Activated CD4-positive, alpha-beta T cell treated with anti-CD3 and anti-CD28 coated beads for 36 hours (primary cell): ENCODE measurements at places on chromosomes 4 and X.

DNA sequence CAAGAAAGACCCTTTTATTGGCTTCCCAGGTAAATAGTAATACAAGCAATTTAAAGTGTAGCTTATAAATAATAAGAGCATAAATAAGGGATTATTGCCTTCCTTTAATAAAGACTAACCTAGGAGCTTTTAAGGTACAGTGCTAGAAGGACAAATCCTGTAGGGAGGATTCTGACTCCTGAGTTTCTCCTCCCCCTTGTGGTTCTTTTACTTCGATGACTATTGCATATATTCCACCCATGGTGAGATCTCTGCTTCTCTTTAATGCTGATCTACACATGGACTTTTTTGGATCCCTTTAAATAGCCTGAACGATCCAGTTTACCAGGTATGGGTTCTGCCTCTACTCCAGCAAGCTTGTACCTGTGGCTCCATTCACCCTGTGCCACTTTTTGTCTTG lies 2.5 kb downstream of the GALNT7 start:
- H3K4me3 ChIP-seq, result peak overlapping the region; percentile 81
- no peak for DNase-seq
- H3K27me3 ChIP-seq, result no peaks in the 10 kb centered on the region
- no peak overlapping the region for H3K27ac ChIP-seq
- H3K36me3 ChIP-seq, result no peaks in the 10 kb centered on the region

GRCh38 chr4:2064276-2064991 lies 5.3 kb downstream of the NAT8L start:
- DNase-seq, result peak; percentile 3
- H3K27ac ChIP-seq, result no peak overlapping the region
- no peak overlapping the region for H3K4me3 ChIP-seq
- no peaks in the 10 kb centered on the region for H3K36me3 ChIP-seq
- peaks cover 2% of the 10 kb centered on the region for H3K27me3 ChIP-seq

- no peaks in the 10 kb centered on the region for H3K27me3 ChIP-seq
- DNase-seq, result no peak
- no peak overlapping the region for H3K4me3 ChIP-seq
Measured at GRCh38 chr4:139054791-139055505, 39.4 kb downstream of the NOCT start.

- H3K27me3 ChIP-seq, result no peaks in the 10 kb centered on the region
- DNase-seq, result no peak
- no peaks in the 10 kb centered on the region for H3K4me1 ChIP-seq
- no peak overlapping the region for H3K27ac ChIP-seq
- H3K4me3 ChIP-seq, result no peak overlapping the region
Measured at GRCh38 chr4:160276785-160277325, 1174.0 kb downstream of the RAPGEF2 start.

- H3K4me3 ChIP-seq, result no peak overlapping the region
- no peaks in the 10 kb centered on the region for H3K36me3 ChIP-seq
- H3K27ac ChIP-seq, result no peak overlapping the region
- DNase-seq, result no peak
- no peaks in the 10 kb centered on the region for H3K4me1 ChIP-seq
Measured at GRCh38 chrX:11336201-11336600, 43.0 kb downstream of the AMELX start.

GRCh38 chrX:153598541-153599191 lies at the start of gene CCNQ:
TSS of gene CCNQ (minus strand) at chrX:153599139. CDS start at chrX:153599073, 66 bp downstream.
- peak within 1 kb of the TSS; percentile 81 for H3K4me3 ChIP-seq
- no peaks in the 10 kb centered on the region for H3K27me3 ChIP-seq
- peaks cover 9% of the 10 kb centered on the region for H3K36me3 ChIP-seq
- H3K4me1 ChIP-seq, result peaks cover 35% of the 10 kb centered on the region
- H3K27ac ChIP-seq, result peak within 1 kb of the TSS; percentile 72

DNA sequence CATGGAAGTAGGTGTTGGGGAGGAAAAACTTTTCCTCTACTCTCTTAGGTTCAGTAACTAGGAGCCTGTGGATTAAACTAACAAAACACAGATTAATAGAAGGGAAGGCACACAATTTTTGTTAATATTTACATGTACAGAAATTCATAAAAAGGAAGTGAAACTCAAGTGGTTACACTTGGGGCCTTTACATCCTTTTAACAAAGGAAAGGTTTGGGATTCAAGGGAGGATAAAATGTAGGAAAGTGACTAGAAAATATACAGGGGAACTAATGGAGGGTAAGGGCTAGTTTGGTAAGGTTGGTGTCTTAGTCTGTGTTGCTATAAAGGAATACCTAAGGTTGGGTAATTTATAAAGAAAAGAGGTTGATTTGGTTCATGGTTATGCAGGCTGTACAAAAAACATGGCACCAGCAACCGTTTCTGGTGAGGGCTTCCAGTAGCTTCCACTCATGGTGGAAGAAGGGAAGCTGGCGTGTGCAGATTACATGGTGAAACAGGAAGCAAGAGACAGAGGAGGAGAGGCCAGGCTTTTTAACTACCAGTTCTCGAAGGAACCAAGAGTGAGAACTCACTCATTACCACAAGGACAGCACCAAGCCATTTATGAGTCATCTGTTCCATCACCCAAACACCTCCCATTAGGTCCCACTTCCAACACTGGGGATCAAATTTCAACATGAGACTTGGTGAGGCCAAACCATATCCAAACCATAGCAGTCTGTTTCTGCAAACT lies 124.4 kb downstream of the CHRDL1 start:
- no peaks in the 10 kb centered on the region for H3K27me3 ChIP-seq
- H3K4me3 ChIP-seq, result no peak overlapping the region
- H3K27ac ChIP-seq, result no peak overlapping the region
- no peaks in the 10 kb centered on the region for H3K36me3 ChIP-seq

DNA sequence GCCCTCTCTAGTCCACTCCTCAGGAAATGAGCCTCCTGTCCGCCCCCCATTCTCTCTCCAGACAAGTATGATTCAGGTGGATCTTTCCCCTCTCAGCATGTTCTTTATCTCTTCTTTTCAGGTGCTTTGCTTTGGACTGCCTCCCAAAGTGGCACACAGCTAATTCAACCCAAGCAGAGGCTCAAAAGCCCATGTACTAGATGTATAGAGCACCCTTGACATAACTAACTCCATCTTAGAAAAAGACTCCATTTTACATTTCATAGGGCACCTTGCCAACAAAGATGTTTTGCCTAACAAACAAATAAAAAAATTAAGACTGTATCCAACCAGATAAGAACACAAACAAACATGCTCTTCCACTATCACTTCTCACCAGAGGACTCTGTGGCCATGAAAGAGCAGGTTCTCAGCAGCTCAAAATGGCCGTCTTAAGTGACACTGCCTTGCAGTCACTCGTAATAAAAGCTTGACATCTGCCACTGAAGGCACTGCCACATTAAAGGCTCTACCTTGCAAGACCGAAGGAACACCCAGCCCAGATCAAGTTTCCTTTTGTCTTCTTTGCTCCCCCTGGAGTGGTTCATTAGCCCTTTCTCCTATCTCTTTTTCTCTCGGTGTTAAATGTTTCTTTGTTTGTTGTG lies 84.9 kb upstream of the TAB3 start:
- no peak for DNase-seq

DNA sequence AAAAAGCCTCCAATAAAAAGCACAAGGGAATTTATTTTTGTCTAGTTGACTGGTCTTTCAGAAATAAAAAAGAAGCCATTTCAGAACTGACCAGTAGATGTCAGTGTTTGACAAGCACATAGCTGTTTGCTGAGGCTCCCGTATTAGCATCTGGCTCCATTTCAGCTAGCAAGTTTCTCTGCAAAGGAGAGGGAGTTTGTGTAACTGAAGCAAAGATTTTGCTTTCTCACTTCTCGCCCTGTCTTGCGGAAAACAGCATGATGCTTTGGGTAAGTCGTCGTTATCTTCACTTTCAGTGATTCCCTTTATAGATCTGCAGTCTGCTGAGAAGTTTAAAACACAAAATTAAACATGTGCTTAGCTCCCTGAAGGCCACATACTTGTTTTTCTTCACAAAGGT lies 85.5 kb downstream of the CT47B1 start:
- H3K27ac ChIP-seq, result peak overlapping the region; percentile 95
- peak overlapping the region; percentile 50 for H3K4me3 ChIP-seq
- peak; percentile 27 for DNase-seq
- H3K36me3 ChIP-seq, result no peaks in the 10 kb centered on the region
- H3K4me1 ChIP-seq, result peaks cover 28% of the 10 kb centered on the region
- no peaks in the 10 kb centered on the region for H3K27me3 ChIP-seq

GRCh38 chrX:16278927-16279326 lies 111.6 kb downstream of the MAGEB17 start:
- no peak overlapping the region for H3K27ac ChIP-seq
- peak; percentile 21 for DNase-seq
- peaks cover 5% of the 10 kb centered on the region for H3K27me3 ChIP-seq
- no peaks in the 10 kb centered on the region for H3K36me3 ChIP-seq
- no peaks in the 10 kb centered on the region for H3K4me1 ChIP-seq

- H3K4me3 ChIP-seq, result no peak overlapping the region
- H3K27ac ChIP-seq, result no peak overlapping the region
- DNase-seq, result peak; percentile 10
- H3K4me1 ChIP-seq, result no peaks in the 10 kb centered on the region
Measured at GRCh38 chrX:43870758-43871419, 11.4 kb downstream of the MAOB start.

- no peaks in the 10 kb centered on the region for H3K36me3 ChIP-seq
- no peak for DNase-seq
- peaks cover 3% of the 10 kb centered on the region for H3K27me3 ChIP-seq
- H3K4me3 ChIP-seq, result no peak overlapping the region
- peaks cover 2% of the 10 kb centered on the region for H3K4me1 ChIP-seq
- no peak overlapping the region for H3K27ac ChIP-seq
Measured at GRCh38 chr4:54802336-54802735, 144.6 kb downstream of the KIT start.
